ENCODE measurements at places on chromosomes 7 and 10.

DNA sequence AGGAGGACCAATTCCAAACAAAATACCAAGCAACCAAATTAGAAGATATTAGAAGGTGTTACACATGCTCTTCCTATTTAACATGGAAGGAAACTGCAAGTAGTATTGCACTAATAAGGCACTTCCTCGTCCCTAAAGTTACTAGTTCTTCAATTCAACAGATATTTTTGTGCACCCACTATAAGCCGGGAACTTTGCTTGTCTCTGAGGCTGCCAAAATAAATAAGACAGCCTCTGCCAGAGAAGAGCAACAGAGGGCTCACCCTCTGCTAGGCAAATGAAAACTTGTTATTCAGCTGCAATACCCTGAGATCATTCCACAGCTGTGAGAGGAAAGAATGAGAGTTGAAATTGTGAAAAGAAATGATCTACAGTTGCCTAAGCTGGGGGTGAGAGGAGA, 37.4 kb upstream of the GSAP start:
- DNase-seq = no peak

GRCh38 chr10:109205929-109206585, 717.3 kb downstream of the XPNPEP1 start:
- peak; percentile 59 for DNase-seq

GRCh38 chr7:22561321-22561811, 61.4 kb upstream of the STEAP1B start:
- DNase-seq = peak; percentile 82

GRCh38 chr10:110903280-110904278, 15.4 kb downstream of the BBIP1 start:
- DNase-seq = no peak

DNA sequence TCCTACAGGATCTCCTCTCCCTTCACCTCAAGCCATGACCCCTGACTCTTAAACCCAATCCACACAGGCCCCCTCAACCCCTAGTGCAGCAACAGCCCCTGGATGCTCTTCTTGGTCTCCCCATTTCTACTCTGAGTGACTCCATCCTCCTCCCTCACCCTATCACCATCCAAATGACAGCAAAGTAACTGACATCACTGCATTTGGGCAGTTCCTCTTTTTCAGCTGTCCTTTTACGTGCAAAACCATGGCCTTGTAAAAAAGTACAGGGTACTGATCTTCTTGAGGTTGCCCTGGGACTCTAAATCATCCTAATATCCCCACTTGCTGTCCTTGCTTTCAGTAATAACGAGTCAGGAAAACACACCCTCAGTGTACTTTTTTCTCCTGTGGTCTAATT, 454.9 kb downstream of the ADRA2A start:
- DNase-seq = no peak
